ENCODE measurements at places on chromosomes 3 and 15. TPM values are rescaled to one million over a fixed set of nuclear protein-coding genes. Genes with fewer than 3 reads are reported as not detected.

The RTP3 gene
- not detected for total RNA-seq

The AMIGO3 gene
- 1.4 TPM for total RNA-seq

- DNase-seq: peak; percentile 29
Observed at GRCh38 chr3:69288161-69288895, 97.6 kb downstream of the FRMD4B start.

The SENP2 gene
- total RNA-seq: 54.6 TPM

DNA sequence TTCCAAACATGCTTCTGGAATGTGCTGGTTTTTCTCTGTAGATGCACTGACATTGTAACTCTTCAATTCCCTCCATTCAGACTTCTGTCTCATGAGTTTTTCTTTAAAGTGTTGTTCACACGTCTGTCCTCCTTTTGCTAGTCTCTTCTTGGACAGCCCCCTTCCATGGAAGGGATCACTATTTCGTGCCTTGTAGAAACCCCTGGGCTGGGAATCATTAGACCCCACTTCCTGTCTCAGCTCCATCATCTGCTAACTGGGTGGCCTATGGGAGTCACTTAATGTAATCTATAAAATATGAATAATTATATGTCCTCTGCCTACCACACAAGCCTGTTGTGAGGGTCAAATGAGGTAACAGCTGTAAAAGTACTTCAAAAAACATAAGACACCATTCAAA, 110.6 kb downstream of the THSD4 start:
- DNase-seq: no peak

GRCh38 chr15:67003586-67003985, 61.8 kb upstream of the SMAD3 start:
- DNase-seq: no peak

DNA sequence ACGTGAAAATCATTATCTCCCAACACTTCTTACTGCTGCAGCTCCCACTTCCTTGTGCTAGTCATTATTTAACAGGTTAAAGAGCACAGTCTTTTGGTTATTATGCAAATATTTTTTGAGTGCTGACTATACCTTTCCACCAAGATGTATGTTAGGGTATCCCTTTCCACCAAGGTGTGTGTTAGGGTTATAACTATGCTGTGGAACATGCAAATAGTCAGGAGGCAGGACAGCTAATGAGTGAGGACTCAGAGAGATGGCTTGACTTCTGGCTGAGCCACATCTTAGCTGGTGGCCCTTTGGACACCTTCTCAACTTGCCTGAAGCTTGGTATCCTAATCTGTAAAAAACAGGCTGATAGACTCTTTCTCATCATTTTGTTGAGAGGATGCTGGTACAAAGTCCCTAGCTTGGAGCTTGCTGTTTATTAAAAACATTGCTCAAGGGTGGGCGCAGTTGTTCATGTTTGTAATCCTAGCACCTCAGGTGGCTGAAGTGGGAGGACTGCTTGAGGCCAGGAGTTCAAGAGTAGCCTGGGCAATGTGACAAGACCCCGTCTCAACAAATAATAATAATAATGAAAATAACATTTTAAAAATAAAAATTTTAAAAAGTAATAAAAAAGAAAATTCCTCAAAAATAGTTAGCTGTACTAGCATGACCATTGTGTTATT, 160.5 kb upstream of the ADAMTS9 start:
- no peak for DNase-seq

The IQCF5 gene
- total RNA-seq: not detected

GRCh38 chr15:31328428-31328968, 1.9 kb downstream of the KLF13 start:
- DNase-seq: no peak

The GNB4 gene
- total RNA-seq: 19.1 TPM

The POPDC2 gene
- 1.4 TPM for total RNA-seq

DNA sequence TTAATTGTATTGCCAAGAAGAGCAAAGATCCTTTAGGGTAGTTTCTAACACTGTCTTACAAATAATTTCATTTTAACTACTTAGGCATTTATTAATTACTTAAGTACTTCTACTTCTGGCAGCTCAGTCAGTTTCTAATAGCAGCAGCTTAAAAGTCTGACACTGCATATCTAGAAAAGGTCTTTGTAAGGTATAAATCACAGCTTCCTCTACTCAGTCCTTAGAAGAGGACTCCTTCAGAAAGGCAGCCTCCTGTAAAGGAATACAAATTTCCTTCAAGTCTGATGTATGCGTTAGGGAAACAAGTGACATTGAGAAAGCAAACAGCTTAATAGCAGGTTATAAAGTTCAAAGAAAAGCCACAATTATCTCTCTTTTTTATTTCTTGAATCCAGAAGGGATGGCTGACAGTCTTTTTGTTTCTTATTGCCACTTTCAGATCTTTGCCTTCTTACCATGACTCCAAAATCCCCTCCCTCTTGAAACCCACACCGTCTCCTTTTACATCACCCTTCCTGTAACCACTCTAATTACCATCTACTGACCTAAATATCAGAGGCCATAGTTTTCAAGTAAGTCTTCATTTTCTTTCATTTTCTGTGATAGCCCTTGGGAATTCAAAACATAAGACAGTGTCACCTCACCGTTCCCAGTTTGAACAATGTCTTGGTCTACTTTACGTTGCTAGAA, 109.5 kb downstream of the CGGBP1 start:
- no peak for DNase-seq

- DNase-seq: no peak
Observed at GRCh38 chr15:71066983-71067382, 48.3 kb upstream of the THSD4 start.

DNA sequence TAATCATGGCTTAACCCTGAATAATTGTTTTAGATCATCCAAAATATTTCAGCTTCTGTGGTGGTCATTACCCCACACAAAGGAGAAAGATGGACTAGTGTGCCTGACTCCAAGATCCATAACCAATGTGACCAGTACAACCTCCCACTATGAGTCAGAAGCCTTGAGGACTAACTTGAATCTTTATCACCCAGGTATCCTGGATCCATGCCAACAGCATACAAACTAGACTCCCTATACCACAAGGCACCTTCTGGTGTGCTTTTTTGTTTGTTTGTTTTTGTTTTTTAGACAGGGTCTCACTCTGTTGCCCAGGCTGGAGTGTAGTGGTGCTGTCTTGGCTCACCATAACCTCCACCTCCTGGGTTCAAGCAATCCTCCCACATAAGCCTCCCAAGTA, 317.7 kb downstream of the VPS13C start:
- DNase-seq: no peak

- no peak for DNase-seq
Observed at GRCh38 chr3:130609166-130609979, 92.4 kb downstream of the COL6A6 start.

GRCh38 chr3:172305552-172305951, 142.7 kb downstream of the GHSR start:
- DNase-seq: no peak

The RPL39L gene
- total RNA-seq: 15.1 TPM

DNA sequence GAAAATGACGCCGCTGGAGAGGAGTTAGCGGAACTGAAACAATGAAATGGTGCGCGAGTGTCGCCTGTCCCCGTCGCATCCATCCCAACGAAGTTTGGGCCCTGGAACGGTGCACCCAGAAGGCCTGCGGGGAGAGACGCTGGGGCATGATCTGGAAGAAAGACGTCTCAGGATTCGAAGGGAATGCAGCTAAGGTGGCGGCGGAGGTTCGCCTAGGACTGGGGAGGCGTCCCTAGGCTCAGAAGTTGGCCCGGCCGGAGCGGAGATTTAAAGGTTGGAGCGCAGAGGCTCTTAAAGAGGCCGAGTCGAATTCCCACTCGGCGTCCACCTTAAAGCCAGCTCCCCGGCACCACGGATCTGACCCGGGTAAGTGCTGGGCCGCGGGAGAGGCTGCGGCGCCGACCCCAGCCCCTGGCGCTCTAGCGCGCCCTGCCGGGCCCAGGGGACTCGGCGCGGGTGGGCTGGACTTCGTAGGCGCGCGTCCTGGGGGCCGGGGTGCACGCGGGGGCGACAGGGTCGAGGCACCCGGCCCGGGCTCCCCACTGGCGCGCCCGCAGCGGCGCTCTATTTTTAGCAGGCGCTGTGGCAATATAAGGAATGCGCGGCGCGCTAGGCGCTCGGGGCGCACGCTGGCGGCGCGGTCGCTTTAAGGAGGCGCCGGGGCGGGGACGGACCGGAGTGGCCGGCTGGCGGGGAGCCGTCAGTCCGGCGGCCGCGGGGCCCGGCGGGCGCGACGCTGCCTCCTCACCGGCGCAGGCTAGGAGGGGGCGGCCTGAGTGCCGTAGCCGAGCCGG, at the start of gene MRAS:
Gene MRAS, plus strand, starts transcription at position 620 of the 794 bp plus-strand sequence. CDS start 24,305 bp downstream, outside the sequence.
- DNase-seq: peak; percentile 78

The TMC3 gene
- not detected for total RNA-seq

Data from glutamatergic neuron (in vitro differentiated cells).